ENCODE measurements at places on chromosomes 4 and X.

- DNase-seq: no peak
Measured at GRCh38 chr4:146269228-146269653, 54.9 kb downstream of the REELD1 start.

DNA sequence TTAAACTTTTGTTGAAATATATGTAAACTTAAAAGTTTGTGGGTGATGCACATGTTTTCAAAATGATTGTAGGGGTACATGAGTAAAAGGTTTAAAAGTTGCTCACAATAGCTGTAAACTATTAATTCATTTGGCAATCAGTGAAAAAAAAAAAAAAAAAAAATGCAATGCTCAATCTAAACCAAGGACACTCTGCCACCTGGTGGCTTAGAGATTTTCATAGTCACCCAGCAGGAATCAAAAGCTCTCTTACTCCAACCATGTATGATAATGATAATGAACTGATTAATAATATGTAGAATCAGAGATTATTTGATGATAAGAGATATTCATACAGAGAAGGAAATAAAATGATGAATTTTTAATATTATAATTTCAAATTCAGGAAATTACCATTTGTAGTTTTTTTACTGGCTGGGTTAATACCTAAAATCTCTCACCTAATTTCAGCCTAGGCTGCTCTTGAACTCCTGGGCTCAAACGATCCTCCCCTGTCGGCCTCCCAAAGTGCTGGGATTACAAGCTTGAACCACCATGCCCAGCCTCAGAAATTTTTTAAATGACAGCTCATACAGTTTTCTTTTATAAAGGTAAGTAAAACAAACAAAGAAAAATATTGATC, 46.9 kb upstream of the SLC25A4 start:
- DNase-seq: peak; percentile 17

DNA sequence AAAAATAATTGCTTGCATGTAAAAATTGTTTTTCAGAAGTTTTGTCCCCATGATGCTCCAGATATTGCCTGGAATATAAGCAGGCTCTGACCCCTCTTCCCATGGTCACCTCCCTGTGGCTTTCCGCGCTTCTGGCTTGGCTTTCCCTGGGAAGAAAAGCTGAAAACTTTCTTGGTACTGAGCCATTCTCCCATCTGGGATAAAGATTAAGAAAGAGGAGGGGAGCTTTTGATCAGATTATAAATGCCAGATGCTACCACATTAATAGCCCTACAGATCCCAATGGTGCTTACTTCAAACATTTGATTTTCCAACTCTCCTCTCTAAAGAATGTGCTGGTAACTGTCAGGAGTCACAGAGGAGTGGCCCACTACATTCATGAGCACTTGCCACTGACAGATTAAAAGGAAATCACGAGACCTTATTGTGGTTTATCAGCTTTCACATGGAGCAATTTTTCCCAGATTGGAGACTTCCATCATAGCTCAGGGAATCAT, 54.4 kb upstream of the GAB1 start:
- DNase-seq: no peak

- no peak for DNase-seq
Measured at GRCh38 chr4:177579649-177580048, 137.4 kb upstream of the AGA start.

- no peak for DNase-seq
Measured at GRCh38 chrX:135974279-135974856, 580 bp upstream of the MMGT1 start.

GRCh38 chr4:108155373-108155772, 13.4 kb downstream of the LEF1 start:
- peak; percentile 42 for DNase-seq

- no peak for DNase-seq
Measured at GRCh38 chr4:25253071-25253445, 19.2 kb downstream of the PI4K2B start.

DNA sequence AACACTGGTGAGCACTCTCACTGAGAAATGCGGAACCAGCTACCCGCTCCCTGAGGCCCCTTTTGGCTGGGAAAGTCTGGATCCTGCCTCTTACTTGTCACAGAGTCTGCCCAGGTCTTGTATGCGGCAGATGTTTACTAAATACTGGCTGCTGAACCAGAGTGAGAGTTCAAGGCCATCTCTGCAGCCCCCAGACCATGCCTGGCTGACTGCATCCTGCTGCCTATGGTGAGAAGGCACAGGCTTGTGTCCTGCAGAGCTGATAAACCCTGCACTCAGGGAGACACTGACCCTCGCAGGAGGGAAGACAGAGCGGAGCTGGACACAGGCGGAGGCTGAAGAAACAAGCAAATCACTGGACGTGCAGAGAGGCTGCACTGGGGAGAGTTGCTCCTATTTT, 46.5 kb downstream of the JAKMIP1 start:
- no peak for DNase-seq

- DNase-seq: no peak
Measured at GRCh38 chr4:128877934-128878333, 68.4 kb downstream of the JADE1 start.

DNA sequence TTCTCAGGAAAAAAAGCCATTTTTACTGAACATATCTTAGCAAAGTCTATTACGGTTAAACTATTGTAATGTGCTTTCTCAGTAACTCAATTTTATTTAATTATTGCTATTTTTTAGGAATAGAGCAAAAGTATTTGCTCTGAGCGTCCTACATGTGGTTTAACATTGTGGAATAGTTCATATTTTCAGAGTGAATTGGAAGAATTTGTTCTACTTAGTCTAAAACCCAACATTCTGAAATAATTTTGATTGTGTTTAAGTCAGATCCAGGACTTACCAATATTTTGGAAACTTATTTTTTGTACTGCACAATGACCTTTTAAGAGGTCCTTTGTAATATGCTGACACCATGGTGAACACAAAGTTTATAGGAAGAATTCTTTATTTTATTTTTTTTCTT, 27.2 kb downstream of the CXCL1 start:
- no peak for DNase-seq

- DNase-seq: no peak
Measured at GRCh38 chrX:67917421-67918010, 373.7 kb downstream of the AR start.

DNA sequence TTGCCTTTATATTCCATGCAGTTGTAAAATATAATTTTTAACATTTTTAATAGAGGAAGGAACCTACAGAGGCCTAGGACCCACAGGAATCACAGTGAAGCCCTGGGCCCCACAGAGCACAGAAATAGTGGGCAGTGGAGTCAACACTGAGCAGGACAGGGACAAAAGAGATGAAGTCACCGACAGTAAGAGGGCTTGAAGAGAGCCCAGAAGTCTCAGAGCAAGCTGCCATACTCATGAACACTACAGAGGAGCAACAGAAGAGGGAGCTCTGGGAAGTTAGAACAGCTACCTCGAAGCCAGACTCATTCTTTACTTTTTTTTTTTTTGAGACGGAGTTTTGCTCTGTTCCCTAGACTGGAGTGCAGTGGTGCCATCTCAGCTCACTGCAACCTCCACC, 149.3 kb upstream of the TENM3 start:
- no peak for DNase-seq

- no peak for DNase-seq
Measured at GRCh38 chr4:169225812-169226211, 44.9 kb downstream of the SH3RF1 start.

GRCh38 chrX:2521092-2521926, 20.5 kb upstream of the DHRSX start:
- no peak for DNase-seq

DNA sequence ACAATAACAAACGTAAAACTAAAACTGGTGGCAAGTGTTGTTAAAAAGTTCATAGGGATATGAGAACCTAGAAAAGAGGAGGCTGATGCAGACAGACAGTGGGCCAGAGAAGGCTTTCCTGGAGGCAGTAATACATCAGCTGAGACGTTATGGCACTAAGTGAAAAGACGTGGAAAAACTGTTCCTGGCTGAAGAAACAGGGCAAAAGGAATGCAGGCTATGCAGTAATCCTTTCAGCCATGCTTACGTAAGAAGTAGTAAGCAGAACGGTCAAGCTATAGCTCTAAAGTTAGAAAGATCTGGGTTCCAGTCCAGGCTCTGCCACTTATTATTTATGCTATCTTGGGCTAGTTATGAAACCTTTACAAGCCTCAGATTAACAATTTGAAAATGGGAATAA, 6.4 kb downstream of the LAMTOR3 start:
- DNase-seq: no peak

GRCh38 chr4:66045913-66046312, 375.6 kb upstream of the EPHA5 start:
- DNase-seq: no peak

GRCh38 chr4:55440786-55441185, 45.0 kb downstream of the TMEM165 start:
- DNase-seq: no peak

GRCh38 chr4:13893211-13893610, 265.7 kb upstream of the BOD1L1 start:
- no peak for DNase-seq

All from H4 (cell line).